ENCODE measurements at places on chromosomes 1 and 21.

DNA sequence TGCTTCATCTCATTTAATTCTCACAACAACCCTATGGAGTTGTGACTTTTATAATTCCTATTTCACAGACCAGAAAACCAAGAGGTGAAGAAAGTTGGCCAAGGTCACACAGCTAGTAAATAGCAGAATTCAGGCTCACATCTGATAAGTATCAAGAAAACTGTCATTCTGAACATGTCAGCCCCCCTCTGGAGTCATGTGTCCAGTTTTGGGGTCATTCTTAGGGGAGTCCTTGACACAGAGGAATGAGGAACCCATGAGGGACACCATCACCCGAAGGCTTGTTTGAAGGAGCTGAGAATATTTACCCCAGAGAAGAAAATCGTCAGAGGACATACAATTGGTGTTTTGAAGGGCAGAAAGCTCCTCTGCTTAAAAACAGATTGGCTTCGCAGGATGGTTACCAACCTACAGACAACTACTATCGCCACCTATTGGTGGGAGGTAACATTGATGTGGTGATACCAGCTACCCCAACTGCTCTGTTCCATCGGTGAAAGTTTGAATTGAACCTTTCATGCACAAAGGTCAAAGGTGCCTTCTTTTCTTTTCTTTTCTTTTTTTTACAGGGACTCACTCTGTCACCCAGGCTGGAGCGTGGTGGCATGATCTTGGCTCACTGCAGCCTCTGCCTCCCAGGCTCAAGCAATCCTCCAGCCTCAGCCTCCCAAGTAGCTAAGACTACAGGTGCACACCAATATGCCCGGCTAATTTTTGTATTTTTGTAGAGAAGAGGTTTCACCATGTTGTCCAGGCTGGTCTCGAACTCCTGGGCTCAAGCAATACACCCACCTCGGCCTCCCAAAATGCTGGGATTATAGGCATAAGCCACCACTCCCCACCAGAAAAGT is 31.3 kb downstream of the NCMAP start:
- no peak for DNase-seq

DNA sequence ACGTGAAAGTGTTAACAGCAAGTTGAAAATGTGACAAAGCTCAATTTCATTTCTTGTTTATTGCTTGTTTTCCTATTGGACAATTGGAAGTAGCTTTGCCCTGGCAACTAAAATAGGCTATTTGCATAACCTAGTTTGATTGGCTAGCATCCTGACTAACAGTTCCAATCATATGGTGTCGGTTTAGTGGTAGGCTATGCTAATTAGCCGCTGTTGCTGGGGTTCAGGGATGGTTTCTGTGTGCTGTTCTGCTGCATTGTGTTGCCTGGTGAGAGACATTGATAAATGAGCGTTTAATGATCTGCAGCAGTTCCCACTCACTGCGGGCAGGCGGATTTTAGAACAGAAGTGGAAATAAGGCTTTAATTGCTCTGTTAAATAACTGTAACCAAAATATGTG is 68.5 kb downstream of the DYRK1A start:
- DNase-seq = peak; percentile 96

DNA sequence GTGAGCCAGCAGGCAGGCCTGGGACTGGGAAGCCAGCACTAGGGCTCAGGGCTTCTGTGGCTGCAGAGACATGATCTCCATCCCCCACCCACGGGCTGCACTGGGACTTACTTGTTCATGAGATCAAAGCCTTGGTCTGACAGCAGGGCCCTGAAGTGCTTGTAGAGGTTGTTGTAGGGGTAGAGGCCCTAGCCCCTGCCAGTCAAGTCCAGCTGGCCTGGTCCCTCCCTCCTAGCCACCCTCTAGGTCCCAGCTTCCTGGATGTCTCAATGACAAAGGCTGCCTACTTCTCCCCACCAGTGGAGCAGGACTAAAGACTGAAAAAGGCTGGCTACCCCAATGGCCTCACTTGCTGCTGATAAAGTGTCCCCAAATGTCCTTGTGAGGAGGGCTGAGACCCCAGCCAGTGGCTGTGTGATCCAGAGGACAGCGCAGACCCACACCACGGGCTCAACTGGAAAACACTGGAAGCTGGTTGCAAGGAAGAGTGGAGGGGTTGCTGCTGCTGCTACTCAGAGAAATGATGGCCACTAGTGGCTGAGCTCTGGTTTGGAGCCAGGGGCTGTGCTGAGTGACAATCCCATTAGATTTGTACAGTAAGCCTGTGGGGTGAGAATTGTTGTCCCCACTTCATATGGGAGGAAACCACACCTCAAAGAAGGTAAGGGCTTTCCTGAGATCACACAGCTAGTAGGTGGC is 1.4 kb downstream of the HTR1D start:
- DNase-seq = no peak

- DNase-seq = peak; percentile 61
Observed at GRCh38 chr1:91830242-91831131, 55.5 kb downstream of the TGFBR3 start.

DNA sequence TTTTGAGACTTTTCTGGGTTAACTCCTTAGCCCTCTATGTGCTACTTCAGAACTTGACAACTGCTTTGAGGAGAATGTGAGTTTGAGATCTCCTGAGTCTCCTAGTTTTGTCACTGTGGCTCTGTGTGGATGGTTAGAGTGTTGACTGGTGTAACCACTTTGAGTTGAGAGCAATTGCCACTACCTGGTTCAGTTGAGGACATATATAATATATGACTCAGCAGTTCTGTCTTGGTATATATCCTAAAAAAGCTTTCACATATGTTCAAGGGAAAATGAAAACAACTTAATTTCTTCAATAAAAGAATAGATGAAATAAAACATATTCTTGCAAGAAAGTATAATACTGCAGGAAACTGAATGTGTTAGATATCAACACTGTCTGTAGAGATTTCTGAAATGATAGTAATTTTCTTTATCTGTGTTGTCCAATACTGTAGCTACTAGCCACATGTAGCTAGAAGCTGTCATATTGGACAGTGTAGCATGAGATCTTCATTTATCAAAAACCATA is 96.7 kb upstream of the QSOX1 start:
- no peak for DNase-seq

DNA sequence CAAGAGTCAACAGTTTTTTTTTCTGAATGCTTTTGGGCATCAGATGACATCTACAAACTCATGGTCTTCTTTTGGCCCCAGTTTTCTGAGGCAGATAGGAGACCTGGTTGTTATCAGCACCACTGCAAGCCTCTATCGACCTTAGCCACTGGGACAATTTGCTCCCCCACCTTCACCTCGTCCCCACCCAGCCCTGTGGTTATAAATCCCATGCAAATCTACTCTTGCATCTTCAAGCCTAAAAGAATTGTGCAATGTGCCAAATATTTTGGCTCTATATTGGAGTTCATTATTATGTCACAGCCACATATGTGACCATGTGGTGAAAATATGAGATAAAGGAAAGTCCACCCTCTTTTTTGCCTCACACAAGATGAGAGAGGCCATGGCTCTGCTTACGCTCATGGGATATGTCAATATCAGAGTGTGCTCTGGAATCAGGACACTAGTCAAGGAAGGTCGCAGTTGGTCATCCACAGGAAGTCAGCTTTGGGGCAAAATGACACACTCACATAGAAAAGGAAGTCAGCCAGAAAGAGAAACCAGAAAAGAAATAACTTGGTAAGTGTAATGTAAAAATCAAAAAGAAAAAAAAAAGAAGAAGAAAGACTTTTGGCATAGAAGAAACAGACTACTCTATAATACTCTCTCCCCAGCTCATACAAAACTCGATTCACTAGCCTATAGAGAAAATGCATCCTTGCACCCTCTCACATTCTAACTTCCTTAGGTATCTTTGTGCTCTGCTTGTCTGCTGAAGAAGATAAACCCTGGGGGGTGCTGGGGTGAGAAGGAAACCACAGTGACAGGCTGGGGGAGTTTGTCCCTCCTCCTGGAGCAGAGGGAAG is 21.2 kb downstream of the SLC30A10 start:
- DNase-seq = no peak

DNA sequence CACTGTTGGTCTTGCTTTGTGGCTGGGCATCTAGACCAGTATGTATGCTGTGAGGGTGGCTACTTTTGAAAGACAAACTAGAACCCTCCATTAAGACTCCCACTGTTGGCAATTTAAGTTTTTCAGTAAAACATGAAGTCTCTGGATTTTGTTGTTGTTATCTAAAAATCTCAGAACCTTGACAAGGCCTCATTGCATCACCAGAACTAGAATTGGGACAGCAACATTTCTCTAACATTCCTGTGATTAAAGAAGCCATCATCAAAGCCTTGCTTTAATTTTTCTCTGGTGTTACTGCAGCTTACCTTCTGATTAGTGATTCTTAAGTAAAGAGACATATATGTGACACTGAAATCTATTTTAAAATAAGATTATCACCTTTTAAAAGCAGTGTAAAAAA is 4.5 kb downstream of the TRIM67 start:
- DNase-seq = no peak

GRCh38 chr1:245663841-245664240 is 509.1 kb downstream of the KIF26B start:
- no peak for DNase-seq

- peak; percentile 23 for DNase-seq
Observed at GRCh38 chr1:224106568-224107281, 7.2 kb upstream of the FBXO28 start.

DNA sequence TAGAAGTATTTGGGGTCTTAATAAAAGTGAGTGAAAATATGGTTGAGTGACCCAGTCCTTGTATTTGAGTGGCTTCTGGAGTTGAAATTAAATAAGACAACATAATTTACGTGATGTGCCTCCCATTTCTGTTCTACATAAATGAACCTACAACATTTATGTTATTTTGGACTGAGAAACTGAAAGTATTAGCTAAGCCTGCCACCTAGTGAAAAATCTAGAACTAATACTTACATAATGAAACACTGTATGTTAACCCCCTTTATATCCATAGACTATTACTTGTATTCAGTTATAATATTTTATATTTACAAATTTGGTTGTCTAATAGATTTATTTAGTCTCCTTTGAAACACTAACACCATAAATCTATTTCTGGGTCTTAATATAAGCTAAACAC is 298.9 kb downstream of the KCNT2 start:
- DNase-seq = no peak

DNA sequence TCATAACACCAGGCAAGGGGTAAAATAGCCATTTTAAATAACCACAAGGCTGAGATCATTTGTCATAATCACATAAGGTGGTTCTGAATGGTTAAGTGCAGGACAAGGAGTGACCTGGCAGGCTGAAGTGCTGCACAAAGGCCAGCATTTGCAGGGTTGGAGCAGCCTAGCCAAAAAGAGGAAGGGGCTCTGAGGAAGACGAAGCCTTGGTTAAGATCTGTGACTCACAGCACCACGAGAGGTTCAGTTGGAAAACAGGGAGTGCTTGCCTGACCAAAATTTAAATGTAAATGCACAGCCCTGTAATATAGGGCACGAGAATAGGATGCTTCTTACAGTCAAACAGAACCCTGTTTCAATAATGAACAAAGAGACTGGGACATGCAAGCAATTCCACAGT is 12.1 kb downstream of the ATP5PF start:
- no peak for DNase-seq

- DNase-seq = no peak
Observed at GRCh38 chr21:38821248-38821647, 15.5 kb downstream of the ETS2 start.

DNA sequence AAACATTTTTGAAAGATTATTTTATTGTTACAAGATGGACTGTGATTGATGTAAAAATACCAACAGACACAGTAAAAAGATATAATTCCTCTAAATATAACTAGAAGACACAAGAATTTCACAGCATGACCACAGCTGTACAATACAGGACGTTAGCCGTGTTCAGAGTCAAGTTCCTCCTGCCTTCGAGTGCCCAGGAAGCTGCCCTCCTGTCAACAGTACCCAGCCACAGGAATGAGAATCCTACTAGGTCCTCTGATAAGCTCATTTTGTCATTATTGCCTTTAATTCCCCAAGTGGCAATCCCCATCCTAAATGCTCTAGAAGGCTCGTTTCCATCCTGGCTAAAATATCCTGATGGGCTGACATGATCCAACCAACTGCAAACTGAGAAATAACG is 16.4 kb upstream of the CAPN2 start:
- no peak for DNase-seq

DNA sequence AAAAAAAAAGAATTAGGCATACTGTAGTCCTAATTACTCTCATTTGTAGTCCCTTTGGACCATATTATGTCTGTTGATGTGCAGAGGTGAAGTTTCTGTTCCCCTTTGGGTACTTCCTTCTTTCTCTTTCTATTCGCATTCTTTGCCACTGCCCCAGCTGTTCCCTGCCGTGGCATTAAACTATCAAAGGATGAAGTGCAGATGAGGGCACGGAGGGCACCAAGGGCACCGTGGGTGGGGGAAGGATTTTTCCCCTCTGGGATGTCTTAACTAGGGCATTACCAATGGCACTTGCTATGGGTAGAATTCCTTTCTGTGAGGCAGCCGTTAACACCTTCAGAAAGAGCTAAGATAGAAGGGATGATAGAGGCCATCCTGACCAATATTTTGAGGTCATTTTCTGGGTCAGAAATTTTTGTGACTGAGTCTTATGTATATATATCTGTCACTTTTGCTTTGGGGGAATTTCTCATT is 4.9 kb upstream of the MAPKAPK2 start:
- no peak for DNase-seq

- DNase-seq = no peak
Observed at GRCh38 chr1:109242387-109242786, 7.0 kb upstream of the CELSR2 start.

All from skeletal muscle cell (primary cell).